ENCODE measurements at places on chromosomes 2 and 18.

GRCh38 chr2:202006301-202006700 lies 27.4 kb upstream of the FZD7 start:
- DNase-seq, result no peak

GRCh38 chr2:191951832-191952231 lies 104.9 kb upstream of the CAVIN2 start:
- DNase-seq, result no peak

GRCh38 chr2:124079045-124079444 lies 54.0 kb downstream of the CNTNAP5 start:
- no peak for DNase-seq

DNA sequence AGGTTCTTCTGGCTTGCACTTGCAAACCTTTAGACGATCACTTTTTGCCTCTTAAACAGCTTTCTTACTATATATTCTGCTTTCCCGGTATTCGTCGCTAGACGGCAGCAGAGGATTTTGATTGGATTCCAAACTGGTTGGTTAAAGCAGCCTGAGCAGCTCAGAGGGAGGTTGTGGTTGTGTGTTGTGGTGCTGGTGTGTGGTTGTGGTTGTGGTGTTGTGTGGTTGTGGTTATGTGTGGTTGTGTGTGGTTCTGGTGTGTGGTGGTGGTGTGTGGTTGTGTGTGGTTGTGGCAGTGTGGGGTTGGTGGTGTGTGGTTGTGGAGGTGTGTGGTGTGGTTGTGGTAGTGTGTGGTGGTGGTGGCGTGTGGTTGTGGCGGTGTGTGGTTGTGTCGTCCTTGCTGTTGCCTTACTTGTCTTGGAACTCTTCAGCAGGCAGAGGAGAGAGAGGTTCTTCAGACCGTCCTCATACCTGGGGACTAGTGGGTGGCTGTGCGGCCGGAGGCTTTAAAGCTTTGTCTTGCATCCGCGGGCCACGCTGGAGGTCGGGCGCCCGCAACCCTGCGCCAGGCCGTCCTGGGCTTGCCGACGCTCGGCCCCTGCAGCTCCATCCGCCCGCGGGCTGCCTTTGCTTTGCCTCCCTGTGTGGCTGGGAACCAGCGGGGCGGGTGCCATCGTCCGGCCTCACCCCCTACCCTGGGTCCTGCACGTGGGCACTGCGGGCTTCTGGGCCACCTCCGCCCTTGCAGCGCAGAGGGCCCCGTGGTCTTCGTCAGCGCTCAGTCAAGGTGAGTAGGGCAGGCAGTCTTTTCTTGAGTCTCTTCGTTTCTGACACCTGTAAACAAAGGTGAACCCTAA lies 190.8 kb downstream of the ARHGAP28 start:
- DNase-seq, result peak; percentile 27

DNA sequence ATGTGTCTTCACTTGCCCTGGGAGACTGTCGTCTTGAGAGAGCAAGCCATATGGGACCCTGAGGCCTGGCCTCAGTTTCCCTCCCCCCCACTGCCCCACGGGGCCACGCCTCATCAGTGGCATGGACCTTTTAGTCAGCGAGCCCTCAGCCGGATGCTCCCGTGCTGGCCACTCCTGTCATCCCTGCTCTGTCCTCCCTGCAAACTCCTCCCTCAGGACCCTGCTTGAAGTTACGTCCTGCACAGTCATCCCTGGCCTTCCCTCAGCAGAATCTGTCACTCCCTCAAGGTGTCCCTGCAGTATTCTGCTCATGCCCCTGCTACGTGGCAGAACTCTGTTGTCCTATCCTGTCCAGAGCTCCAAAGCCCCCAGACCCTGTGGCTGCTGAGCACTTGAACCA lies 265.1 kb downstream of the NEDD4L start:
- DNase-seq, result no peak

Data from AG04450 (cell line).